Ascending aorta (tissue), 2 donors: ENCODE measurements at places on chromosomes 6 and 20.

- no peak for DNase-seq
Measured at GRCh38 chr6:130885392-130886192, 58.4 kb downstream of the SMLR1 start.

DNA sequence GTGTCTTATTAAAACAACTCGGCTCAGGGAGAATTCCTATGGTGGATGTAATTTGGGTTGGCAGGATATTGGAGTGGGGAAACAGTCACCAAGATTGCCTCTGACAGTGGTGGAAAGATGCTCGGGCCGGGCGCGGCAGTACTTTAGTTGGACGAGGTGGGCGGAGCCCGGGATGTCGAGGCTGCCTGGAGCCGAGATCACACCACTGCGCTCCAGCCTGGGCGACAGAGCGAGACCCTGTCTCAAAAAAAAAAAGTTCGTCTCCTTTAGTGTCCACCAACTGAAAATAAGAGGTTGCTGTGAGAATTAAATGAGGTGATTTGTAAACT is 621 bp downstream of the NOL7 start:
- no peak for DNase-seq

DNA sequence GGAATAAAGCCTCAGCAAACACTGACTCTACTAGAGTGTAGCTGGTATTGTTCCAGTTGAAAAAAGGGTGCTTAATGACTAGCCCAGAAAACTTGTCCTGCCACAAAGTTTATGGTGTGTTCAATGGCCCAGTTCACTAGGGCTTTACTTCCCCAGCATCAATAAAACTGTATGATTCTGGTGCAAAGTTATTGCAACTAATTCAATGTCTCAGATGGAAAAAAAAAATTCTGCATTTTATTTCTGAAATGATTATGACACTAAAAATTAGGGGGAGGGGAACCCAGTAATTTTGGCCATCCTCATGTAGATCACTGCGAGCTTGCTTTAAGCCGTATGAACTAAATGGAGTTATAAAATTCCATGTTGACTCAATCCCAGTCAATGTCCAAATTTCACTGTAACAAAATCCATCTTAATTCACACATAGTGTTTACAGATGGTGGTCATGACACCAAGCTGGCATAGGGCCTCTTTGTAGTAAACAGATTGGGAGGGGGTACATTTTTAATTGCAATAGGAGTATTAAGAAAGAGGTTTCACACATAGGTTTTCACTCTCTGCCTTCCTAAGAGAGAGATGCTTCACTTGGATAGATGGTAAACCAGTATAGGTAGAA is 41.2 kb downstream of the PTPRK start:
- no peak for DNase-seq

GRCh38 chr6:24960991-24961475 is 25.3 kb upstream of the RIPOR2 start:
- DNase-seq, result no peak

DNA sequence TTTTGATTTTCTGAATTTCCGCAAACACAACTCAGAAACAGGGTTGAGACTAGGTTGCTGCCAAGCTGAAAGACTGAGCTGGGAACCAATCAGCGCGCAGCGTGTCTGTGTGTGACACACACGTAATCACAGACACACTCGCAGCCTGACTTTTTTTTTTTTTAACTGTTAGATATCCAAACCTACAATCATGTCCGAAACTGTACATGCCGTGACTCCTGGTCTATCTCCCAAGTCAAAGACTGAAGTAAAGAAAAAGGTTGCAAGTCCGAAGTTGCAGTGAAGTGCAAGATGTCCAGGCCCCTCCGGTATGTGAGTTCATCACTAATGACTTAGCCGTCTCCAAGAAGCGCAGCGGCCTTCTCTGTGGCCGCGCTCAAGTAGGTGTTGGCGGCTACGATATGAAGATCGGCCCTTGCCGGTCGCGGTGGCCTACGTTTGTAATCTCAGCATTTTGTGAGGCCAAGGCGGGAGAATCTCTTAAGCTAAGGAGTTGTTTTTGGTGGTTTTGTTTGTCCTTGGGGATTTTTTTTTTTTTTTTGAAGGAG is 108.2 kb downstream of the HFE start:
- peak; percentile 89 for DNase-seq

DNA sequence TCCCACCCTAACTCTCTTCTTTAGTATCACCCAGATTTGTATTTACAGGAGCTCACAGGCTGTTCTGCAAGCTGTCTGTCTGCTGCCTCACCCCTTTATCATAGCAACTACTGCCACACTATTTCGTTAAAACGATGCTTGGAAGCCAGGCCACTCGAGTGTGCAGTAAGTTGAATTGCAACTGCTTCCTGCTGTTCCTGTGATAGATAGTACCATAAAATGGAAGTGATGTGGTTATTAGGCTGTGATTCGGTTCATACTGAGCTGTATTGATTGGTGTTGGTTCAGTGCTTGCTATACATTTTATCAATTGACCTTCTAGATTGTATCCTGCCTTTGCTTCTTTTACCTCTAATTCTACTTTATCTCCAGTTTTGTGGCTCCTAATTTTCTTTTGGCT is 325.4 kb downstream of the RNF144B start:
- no peak for DNase-seq

DNA sequence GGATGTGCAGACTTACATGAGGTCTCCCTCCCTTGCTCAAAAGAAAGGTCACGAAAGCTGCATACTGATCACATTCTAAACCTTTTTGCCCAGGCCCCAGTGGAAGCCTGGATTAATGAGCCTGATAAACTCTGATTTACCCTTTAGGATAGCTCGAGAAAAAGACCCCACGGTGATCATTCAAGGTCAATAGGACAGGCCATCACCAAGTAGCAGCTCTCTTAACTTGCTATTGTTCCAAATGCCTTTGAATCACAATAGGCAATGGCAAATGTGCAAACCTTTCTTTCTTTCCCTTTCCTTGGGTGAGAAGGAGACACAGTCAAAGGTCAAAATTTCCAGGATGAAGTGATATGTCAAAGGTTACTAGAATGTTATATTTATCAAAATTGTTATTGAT is 327.3 kb downstream of the HDGFL1 start:
- DNase-seq, result no peak

GRCh38 chr6:88545991-88546390 is 379.8 kb upstream of the CNR1 start:
- no peak for DNase-seq

GRCh38 chr6:47819461-47819860 is 37.6 kb downstream of the OPN5 start:
- no peak for DNase-seq

DNA sequence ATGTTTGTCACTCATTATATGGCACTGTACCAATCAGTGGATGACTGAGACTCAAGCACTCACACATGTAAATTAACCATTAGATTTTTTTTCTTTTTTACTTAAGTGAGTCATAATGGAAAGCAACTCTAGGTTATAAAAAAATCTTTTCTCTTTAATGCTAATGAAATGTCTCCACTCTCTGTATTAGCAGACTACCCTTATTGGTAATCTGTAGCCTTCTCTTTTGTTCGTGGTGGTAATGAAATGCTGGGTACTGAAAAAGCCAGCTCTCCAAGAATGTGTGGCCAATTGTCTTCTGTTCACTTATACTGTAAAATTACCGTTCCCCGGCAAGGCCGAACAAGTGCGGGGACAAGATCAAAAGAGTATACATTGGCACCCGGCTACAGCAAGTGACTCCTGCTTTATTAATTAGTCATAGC is 69.0 kb downstream of the AFG1L start:
- DNase-seq, result no peak

GRCh38 chr20:24701668-24702067 is 232.2 kb downstream of the SYNDIG1 start:
- no peak for DNase-seq

- no peak for DNase-seq
Measured at GRCh38 chr6:34806738-34807453, 15.0 kb downstream of the BLTP3A start.

GRCh38 chr6:145904868-145905267 is 59.3 kb downstream of the SHPRH start:
- DNase-seq, result no peak

- no peak for DNase-seq
Measured at GRCh38 chr6:132812255-132812732, 2.1 kb upstream of the RPS12 start.

- no peak for DNase-seq
Measured at GRCh38 chr6:167161851-167162467, 4.2 kb upstream of the GPR31 start.

DNA sequence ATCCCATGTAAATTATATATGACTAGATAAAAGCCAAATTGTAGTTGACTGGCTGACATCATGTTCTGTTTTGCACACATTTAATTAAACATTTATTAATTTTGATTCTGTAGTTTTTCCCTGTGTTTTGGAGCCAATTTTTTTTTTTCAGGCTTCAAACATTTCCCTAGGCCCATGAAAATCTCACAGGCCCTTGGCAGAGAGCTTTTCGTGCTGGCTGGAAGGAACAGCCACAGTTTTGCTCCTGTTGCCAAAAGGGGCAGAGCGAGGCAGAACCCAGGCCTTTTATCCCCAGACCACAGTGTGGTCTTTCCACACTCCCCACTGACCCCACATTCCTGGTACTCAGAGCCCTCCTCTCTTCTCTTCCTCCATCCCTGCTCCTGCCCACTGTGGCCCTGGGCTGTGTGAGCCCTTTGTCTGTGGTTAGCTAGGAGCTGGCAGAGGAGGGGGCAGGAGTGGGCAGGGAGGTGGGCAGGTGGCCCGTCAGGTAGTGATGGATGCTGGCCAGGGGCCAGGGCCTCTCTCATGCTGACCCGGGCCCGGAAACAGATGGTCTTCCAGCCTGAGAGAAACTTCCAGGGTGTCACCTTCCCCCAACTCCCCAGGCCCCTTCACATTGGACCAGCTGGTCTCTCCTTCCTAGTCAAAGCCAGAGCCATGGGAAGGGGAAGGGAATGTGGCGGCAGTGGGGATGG is 19.4 kb upstream of the CCM2L start:
- no peak for DNase-seq

DNA sequence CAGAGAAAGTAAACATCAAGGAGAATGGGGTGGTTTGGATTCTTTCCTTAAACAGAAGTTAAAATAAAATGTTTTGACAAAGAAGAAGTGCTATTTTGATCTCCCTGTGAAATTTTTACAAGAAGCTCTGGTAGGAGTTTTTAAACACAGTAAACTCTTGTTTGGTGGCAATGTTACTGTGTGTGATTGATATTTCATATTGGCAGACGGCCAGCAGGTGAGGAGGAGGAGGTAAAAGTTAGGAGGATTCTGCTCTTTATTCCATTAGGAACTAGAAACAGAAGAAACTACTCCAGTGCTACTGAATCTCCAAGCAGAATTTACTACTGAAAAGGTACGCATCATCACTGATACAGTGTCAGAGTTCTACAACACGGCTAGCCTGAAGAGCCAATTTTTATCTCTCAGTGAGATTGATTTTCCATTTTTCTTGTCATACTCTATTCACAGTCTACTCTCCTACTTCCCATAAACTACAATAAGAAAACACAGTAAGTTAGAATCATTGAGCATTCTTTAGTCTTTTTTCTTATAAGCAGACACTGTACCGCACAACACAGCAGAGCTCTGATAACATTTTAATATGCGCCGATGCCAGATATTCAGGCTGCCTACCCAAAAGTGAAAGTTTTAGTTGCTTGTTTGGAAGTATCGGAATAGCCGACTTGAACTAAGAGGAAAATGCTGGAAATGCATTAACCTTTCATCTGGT is 21.2 kb upstream of the AFDN start:
- DNase-seq, result no peak

DNA sequence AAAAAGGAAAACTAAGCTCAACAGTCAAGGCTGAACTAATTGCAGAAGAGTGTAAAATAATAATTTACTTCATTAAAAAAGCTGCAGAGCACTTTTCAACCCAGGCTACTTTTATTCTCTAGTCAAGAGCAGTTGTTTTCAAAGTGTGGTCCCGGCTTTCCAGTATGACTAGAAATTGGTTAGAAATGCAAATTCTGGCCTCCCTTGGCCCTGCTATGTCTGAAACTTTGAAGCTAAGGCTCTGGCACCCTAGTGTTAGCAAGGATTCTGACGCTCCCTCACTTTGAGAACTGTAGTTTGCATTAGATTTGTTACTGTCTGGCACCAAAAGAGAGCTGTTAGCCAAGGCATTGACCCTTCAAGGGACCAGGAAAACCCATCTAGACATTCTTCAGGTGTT is 9.5 kb upstream of the NXT1 start:
- DNase-seq, result no peak

- DNase-seq, result no peak
Measured at GRCh38 chr6:25930532-25931410, at the start of gene SLC17A2. Gene SLC17A2, minus strand, starts transcription at chr6:25930691. Its CDS starts 4,895 bp downstream, at chr6:25925796.

DNA sequence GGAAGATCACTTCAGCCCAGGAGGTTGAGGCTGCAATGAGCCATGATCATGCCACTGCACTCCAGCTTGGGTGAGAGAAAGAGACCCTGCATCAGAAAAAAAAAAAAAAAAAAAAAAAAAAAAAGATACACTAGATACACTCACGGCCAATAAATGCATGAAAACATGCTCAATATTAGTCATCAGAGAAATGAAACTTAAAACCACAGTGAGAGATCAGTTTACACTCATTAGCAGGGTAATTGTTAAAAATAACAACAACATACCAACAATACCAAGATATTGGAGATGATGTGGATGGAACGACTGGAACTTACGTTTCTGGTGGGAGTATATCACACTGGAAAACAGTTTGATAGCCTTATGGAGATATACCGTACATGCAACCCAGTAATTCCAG is 29.9 kb downstream of the HS3ST5 start:
- DNase-seq, result no peak

DNA sequence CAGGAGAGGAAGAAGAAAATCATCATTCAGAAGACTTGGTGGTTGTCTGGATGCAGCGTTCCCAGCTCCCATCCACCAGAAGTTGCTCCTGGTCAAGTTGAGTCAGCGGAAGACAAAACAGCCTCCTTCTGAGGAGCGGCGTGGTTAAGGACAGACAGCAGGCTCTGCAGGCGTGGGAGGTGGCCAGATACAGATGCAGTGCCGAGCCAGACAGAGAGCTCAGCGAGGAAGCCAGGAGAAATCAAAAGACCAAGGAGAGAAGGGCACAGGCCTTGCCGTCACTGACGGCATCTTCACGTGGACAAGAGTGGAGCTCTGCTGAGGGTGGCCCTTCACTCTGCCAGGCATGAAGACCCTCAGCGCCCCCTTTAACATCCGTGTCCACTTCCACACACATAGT is 158.5 kb downstream of the THBS2 start:
- DNase-seq, result no peak

- DNase-seq, result no peak
Measured at GRCh38 chr6:47438481-47439347, 38.9 kb upstream of the CD2AP start.
